ENCODE measurements at places on chromosomes 4 and X.

DNA sequence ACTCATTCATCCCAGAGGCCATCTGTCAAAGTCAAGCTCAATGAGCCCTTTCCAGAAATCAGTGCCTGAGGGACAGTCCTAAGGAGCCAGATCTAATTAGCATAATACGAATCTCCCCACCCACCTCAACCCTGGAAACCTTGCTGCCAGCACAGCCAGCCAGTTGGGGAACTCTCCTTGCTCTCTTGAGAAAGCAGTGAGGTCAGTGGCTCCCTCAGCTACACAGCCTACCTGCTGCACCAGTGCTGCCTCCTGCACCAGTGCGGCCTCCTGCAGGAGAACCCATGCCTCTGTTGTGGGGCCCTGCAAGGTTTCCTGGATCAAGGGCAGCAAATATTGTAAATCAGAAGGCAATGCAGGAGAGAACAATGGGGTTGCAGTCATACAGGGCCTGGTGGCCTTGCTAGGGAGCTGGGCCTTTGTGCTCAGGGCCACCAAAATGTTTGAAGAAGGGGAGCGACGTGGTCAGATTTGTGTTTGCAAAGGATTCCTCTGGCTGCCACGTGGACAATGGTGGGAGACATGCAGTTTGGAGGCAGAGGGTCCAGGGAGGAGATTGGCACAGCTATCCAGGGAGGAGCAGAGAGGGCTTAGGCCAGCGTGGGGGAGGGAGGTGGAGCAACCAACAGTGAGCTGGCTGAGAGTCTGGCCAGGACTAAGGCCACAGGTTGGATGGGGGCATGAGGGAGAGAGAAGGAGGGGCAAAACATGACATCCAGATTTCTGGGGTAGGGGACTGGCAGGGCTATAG is 124.3 kb upstream of the MAMLD1 start:
- H3K4me1 ChIP-seq: no peaks in the 10 kb centered on the region
- H3K4me3 ChIP-seq: no peak overlapping the region
- DNase-seq: no peak
- no peak overlapping the region for H3K27ac ChIP-seq
- no peaks in the 10 kb centered on the region for H3K36me3 ChIP-seq

DNA sequence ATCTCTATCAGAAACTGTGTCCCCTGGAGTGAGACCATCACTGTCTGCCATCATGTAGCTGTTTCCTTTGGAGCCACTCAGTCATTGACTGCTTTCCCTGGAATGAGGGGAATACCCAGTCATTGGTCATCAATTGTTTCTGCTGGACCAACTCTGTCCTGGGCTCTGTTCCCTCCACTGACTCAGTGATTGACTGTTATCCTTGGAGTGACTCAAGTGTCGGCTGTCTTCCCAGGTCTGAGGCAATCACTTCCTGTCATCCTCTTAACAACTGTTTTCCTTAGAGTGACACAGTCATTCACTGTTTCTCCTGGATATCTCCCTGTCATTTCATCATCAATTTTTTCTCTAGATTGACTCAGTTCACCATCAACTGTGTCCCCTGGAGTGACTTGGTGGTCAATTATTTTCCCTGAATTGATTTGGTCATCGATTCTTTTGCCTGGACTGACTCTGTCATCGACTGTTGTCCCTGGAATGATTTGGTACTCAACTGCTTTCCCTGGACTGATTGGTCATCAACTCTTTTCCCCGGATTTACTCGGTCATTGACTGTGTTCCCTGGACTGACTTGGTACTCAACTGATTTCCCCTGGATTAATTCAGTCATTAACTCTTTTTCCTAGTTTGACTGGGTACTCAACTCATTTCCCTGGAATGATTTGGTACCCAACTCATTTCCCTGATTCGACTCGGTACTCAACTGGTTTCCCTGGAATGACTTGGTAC is 327.9 kb upstream of the VCX start:
- no peaks in the 10 kb centered on the region for H3K27me3 ChIP-seq
- no peak overlapping the region for H3K27ac ChIP-seq

- no peaks in the 10 kb centered on the region for H3K4me1 ChIP-seq
- DNase-seq: no peak
- no peak within 1 kb of the TSS for H3K27ac ChIP-seq
- H3K4me3 ChIP-seq: no peak within 1 kb of the TSS
- no peaks in the 10 kb centered on the region for H3K36me3 ChIP-seq
- H3K27me3 ChIP-seq: no peaks in the 10 kb centered on the region
These were observed at the start of gene CXCL5 for GRCh38 chr4:73998040-73999011. TSS of gene CXCL5 (minus strand) at chr4:73998677. CDS start at chr4:73998581, 96 bp downstream.

- no peaks in the 10 kb centered on the region for H3K27me3 ChIP-seq
- DNase-seq: no peak
- H3K4me1 ChIP-seq: no peaks in the 10 kb centered on the region
These were observed 98.2 kb downstream of the ANK2 start for GRCh38 chr4:113147498-113148111.

DNA sequence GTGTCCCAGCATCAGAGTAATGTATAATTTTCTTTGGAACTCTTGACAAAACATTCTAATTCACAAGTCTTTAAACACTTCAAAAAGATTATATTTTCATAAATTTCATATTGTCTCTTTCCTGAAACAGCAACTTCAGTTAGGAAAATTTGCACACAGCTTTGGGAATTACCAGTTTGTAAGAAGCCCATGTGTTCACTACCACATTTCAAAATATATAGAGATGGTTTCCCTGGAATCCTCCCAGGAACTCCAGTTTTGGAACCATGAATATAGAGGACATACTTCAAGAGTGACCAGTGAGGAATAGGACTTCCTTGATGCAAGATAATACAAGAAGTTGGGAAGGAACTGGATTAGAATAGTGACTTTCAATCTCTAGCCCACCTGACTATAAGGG is 28.7 kb upstream of the HPGDS start:
- no peaks in the 10 kb centered on the region for H3K27me3 ChIP-seq
- DNase-seq: no peak
- H3K27ac ChIP-seq: no peak overlapping the region
- no peaks in the 10 kb centered on the region for H3K36me3 ChIP-seq
- H3K4me3 ChIP-seq: no peak overlapping the region
- H3K4me1 ChIP-seq: no peaks in the 10 kb centered on the region

GRCh38 chr4:2823301-2823670 is 20.4 kb upstream of the ADD1 start:
- no peak for DNase-seq
- no peaks in the 10 kb centered on the region for H3K27me3 ChIP-seq
- H3K27ac ChIP-seq: no peak overlapping the region
- peaks cover 8% of the 10 kb centered on the region for H3K4me1 ChIP-seq
- H3K36me3 ChIP-seq: peaks cover 35% of the 10 kb centered on the region

DNA sequence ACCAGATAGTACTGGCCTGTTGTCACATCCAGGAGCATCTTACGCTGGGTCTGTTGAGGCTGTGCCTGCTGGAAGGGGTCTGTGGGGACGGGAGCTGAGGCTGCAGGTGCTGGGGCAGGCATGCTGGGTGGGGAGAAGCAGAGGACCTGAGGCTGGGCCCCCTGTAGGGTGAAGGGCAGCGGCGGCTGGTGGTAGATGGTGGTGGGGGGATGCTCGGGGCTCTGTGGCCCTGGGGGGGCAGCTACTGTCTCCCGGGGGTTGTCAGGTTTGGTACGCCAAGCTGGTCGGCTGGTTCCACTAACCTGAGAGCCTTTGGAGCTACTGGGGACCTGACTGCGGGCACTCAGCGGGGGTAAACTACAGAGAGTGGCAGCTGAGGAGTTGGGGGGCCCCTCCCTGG is 7.8 kb downstream of the C4orf54 start:
- H3K36me3 ChIP-seq: no peaks in the 10 kb centered on the region
- H3K27me3 ChIP-seq: no peaks in the 10 kb centered on the region
- no peak overlapping the region for H3K4me3 ChIP-seq
- H3K4me1 ChIP-seq: no peaks in the 10 kb centered on the region
- no peak for DNase-seq

GRCh38 chr4:154421618-154422017 is 70.0 kb downstream of the DCHS2 start:
- no peak overlapping the region for H3K27ac ChIP-seq
- peaks cover 3% of the 10 kb centered on the region for H3K4me1 ChIP-seq
- DNase-seq: no peak
- no peak overlapping the region for H3K4me3 ChIP-seq
- H3K36me3 ChIP-seq: no peaks in the 10 kb centered on the region

DNA sequence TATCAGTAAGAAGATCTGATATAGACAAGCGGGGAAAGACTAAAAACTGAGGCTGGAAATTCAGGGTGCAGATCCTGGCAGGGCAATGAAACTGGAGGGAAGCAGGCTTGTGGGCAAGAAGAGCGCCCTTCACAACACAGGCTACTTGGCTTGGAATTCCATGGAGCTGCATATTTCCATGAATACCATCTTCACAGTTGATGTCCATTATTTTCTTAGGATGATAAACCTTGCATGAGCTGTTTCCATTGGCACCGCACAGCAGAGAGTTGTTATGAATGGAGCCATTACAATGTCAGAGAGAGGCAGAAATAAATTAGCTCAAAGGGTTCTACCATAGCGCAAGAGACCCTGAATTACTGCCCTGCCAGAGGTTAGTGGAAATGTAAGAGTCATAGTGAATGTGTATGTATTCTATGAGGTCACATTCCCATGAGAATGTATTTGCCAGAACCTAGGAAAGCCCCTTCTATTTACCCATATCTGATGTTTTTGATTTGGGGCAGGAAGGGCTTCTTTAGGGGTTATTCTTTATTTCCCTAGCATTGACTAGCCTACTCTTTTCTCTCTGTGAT is 215.6 kb downstream of the PALLD start:
- H3K4me3 ChIP-seq: no peak overlapping the region
- no peaks in the 10 kb centered on the region for H3K4me1 ChIP-seq
- H3K36me3 ChIP-seq: no peaks in the 10 kb centered on the region
- H3K27ac ChIP-seq: no peak overlapping the region

DNA sequence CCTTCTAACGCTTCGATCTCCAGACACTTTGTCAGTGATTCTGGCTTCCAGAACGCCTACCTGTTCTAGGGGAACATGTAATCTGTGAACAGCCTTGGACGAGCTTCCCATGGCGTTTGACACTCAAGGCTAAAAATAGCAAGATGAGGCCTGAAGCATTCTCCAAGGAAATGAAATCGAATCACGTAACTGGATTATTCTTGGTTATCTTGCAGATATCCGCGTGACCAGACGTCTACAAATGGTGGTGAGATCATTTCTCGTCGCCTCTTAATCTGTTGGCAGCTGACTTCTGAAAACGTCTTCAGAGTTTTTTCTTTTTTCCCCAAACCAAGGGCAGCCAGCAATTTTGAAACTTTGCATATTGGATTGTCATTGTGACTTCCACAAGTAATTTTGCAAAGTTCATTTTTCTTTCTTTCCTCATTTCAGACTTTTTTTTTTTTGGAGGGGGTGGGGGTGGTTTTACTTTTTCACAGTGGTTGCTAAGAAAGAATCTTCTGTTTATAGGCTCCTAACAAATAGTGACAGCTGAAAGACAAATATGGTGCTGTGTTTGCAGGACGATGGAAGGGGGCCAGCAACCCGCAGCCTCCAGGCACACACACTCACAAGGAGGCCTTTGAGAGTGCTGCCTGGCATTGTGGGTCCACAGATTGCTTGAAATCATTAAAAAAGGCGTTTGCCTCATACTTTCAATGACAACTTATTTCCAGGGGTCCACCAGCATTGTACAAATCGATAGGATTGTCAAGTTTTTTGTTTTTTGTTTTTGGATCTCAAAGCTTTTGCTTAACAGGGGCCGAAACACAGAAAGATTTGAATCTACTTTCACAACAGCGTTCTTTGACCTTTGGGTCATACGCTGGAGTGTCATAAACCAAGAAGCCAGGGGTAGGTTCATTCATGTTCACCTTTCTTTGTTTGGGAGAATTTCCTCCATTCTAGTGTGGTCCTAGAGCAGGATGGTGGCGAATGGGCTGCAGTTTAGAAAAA is 32.4 kb upstream of the PDLIM3 start:
- H3K27ac ChIP-seq: no peak overlapping the region
- no peak overlapping the region for H3K4me3 ChIP-seq
- no peaks in the 10 kb centered on the region for H3K4me1 ChIP-seq
- H3K27me3 ChIP-seq: no peaks in the 10 kb centered on the region
- DNase-seq: no peak
- H3K36me3 ChIP-seq: no peaks in the 10 kb centered on the region

DNA sequence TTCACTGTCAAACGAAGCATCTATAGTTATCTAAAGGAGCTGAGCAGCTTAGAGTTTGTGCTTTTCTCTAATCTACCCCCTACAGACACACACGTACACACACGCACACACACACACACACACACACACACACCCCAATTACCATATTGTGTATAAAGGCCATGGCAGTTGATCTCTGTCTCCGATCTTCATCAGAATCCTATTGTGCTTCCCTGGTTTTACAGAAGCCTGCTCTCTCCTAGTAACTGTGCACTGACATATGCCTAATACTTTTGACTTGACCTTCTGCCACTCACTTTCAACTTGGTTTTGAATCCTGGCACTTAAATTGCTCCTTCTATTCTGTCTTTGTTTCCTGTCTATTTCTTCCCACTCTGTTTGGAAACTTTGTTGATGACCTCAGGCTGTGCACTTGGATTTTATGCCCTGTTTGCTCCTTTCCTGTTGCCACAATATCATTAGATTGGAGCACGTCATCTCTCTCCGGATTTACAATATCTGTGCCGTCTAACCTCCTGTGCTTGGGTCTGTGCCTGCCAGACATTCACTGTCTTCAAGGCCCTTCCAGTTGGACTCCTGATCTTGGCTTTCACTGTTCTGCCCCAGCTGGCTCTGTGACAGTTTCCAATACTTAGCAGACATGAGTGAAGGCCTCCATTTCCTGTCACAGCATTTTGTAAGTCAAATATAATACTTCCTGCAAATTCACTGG is 928.1 kb downstream of the FAT4 start:
- no peak overlapping the region for H3K27ac ChIP-seq
- no peaks in the 10 kb centered on the region for H3K27me3 ChIP-seq
- no peak overlapping the region for H3K4me3 ChIP-seq
- no peak for DNase-seq
- no peaks in the 10 kb centered on the region for H3K4me1 ChIP-seq

DNA sequence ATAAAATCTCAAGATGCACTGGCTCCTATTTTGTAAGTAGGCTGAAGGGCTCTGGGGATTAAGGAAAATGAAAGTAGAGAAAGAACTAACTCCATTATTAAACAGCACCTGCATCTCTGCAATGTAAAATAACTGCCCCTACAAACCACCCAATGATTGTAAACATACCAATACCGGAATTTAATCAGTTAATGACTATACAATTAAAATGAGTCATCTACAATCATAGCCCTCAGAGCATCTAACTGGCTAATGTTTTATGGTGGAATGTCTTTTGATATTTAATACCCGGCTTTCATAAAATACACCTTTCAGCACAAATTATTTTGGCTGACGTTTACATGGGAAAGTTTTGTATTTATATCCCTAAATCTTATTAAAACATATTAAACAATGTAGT is 142.3 kb downstream of the PAPSS1 start:
- no peaks in the 10 kb centered on the region for H3K27me3 ChIP-seq
- no peak for DNase-seq
- H3K36me3 ChIP-seq: no peaks in the 10 kb centered on the region
- no peaks in the 10 kb centered on the region for H3K4me1 ChIP-seq

GRCh38 chr4:154399259-154399974 is 92.2 kb downstream of the DCHS2 start:
- H3K27me3 ChIP-seq: no peaks in the 10 kb centered on the region
- H3K27ac ChIP-seq: no peak overlapping the region
- DNase-seq: no peak
- no peak overlapping the region for H3K4me3 ChIP-seq

GRCh38 chr4:173682609-173683008 is 152.6 kb upstream of the HAND2 start:
- no peaks in the 10 kb centered on the region for H3K27me3 ChIP-seq
- H3K36me3 ChIP-seq: no peaks in the 10 kb centered on the region
- no peak overlapping the region for H3K27ac ChIP-seq
- DNase-seq: no peak
- no peak overlapping the region for H3K4me3 ChIP-seq

- H3K4me3 ChIP-seq: no peak overlapping the region
- no peak overlapping the region for H3K27ac ChIP-seq
- no peaks in the 10 kb centered on the region for H3K27me3 ChIP-seq
- DNase-seq: no peak
These were observed 107.7 kb upstream of the LRPAP1 start for GRCh38 chr4:3639613-3640586.
